ENCODE measurements at places on chromosomes 2 and 18.

- DNase-seq, result no peak
Observed at GRCh38 chr2:79612999-79613398, 100.1 kb downstream of the CTNNA2 start.

DNA sequence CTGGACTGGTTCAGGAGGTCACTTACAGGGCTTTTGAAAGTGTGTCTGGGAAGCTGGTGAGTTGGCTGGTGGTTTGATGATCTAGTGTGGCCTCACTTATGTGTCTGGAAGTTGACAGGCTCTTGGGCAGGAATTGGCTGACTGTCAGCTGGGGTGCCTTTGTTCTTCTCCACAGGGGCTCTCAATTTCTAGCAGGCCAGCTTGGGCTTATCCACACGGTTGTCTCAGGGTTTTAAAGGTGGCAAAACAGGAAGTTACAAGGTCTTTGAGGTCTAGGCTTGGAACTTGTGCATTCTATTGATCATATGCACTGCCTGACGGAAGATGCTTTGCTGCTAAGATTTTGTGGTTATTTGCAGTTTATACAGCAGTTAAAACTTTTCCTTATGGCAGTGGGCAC lies 52.0 kb upstream of the CELF4 start:
- DNase-seq, result no peak

DNA sequence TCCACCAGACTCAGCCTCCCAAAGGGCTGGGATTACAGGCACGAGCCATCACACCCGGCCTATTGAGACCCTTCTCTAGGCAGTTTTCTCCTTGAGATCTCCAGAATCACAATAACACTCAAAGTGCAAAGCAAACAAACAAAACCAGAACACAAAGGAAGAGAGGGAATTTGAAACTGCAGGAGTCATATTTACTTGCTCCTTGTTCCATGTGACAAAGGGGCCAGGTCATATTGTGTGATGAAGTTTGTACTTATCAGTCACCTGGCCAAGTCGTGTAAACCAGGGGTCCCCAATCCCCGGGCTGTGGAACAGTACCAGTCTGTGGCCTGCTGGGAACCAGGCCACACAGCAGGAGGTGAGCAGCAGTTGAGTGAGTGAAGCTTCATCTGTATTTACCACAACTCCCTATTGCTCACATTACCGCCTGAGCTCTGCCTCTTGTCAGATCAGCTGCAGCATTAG lies 26.5 kb downstream of the SCYGR8 start:
- no peak for DNase-seq

DNA sequence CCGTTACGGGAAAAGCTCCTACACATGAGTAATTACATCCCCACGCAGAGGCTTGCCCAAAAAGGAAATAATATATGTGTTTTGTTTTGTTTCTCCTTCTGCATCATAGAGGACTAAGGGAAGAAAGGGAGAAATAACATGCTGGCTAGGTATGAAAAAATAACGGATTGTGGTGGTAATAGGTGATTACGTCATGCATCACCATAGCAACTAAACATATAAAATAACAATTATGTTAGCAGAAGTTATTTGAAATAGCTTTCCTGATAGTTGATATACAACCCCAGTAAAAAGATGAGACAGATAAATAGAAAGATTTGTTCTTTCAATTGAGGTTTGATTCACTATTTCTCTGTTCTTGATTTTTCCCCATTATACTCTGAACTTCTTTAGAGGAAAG lies 518.0 kb downstream of the ZNF516 start:
- no peak for DNase-seq
